ENCODE measurements at places on chromosomes 5 and 9.

- no peak for DNase-seq
Measured at GRCh38 chr5:109247986-109248385, 161.8 kb downstream of the PJA2 start.

DNA sequence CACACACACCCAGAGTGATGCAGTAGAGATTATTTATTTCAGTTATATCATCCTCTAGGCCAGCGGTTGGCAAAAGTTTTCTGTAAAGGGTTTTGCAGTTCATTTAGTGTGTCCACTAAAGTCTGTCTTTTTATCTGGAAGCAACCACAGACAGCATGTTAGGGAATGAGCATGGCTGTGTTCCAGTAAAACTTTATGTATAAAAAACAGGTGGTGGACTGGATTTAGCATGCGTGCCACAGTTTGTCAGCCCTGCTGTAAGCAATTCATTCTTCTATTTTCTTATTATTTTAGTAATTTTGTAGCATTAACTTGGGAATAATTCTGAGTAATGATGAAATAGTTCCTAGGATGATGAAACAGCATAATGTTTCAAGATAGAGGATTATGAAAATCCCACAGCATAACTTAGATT lies 51.7 kb downstream of the CCNH start:
- no peak for DNase-seq

GRCh38 chr5:67014957-67015400 lies 181.6 kb downstream of the CD180 start:
- no peak for DNase-seq

DNA sequence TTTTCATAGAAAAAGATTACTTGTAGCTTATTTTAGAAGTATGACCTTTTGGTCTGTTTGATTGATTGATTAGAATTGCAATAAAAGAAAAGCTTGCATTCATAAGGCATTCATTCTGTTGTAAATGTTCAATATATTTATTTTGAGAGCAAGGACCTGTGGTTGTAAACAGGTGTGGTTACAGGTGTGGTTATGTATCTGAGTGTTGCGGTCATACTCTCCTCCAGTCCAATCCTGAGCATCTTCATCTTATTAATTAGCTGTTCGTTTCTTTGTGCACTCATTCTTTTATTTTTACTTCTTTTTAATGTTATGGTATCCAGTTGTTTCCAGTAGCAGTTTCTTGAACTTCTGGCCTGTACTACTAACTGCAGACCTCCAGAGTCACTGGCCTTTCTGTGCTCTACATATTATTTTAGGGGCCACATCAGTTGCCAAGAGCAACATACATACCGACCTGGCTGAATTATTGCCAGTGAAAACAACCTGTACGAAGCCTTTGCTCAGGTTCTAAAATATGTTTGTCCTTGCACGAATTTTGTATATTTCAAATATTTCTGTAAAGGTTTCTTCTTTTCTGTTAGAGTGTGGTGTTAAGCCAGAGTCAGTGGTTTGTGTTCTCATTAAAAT lies 128.7 kb downstream of the CDC42SE2 start:
- DNase-seq, result no peak

DNA sequence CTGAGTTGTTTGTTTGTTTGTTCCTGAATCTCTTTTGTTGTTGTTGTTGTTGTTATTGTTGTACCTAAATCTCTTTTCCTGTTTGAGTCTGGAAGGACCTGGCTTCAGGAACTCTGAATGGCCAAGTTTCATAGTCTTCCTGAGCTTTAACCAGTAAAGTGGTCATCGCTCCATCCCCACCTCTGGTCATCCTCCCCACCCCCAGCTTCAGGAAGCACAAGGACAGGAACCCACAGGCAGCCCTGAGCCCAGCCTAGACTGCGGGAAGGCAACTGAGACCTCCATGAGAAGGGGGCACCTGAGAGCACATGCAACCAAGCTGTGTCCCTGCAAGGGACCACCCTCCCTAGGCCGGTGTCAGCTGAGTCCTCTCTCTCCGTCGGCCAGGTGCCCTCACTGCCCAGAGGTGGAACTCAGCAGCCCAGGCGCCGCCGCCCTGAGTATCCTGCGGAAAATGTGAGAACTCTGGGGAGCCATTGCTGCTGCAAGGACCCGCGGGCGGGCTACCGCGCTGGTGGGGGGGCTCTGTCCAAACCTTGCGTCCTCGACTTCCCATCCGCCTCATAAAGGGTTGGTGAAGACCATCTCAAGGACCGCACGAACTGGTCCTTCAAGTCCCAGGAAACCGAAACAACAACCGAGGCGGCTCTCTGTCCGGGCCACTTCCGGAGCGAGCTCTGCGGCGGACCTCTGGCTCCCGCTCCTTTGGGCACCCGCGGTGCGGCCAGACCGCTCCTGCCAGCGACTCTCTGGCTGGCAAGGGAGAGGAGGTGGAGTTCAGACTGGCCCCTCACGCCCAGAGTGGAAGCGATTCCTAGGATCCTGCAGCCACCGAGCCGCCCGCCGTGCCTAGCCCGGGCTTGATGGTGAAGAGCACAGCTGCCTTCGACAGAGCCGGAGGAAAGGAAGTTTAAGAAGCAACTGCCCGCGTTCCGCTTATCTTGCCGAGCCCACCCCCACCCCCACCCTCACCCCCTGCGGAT lies 4.2 kb downstream of the BARX1 start:
- no peak for DNase-seq

DNA sequence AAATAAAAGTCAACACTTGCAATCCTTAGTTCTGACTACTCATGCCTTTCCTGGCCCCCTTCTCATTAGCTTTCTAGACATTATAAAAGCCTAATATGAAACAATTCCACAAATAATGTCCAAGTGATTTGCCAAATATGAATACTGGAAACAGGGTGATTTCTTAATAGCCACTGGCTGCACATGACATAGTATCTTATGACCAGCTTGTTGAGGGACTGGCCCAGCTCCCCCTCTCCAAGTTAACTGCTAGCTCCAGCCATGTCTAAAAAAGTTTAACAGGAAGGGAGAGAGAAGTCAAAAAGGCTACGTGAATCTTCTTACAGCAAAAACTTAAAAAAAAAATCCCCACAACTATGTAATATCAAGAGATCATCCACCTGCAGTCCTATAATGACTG lies 1.5 kb downstream of the CERT1 start:
- DNase-seq, result no peak

DNA sequence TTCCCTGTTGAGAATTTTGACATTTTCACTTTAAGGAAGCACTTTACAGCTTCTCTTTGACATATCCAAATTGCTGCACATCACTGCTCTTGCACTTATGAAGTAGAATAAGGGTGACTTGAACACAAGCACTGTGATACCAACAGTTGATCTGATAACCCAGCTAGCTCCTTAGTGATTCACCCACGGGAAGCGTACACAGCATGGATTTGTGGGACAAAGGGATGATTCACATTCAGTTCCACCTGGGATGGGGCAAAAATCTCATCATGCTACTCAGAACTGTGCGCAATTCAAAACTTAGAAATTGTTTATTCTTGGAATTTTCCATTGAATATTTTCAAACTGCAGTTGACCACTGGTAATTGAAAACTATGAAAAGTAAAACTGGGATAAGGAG lies 1565.5 kb upstream of the CDH9 start:
- DNase-seq, result no peak

DNA sequence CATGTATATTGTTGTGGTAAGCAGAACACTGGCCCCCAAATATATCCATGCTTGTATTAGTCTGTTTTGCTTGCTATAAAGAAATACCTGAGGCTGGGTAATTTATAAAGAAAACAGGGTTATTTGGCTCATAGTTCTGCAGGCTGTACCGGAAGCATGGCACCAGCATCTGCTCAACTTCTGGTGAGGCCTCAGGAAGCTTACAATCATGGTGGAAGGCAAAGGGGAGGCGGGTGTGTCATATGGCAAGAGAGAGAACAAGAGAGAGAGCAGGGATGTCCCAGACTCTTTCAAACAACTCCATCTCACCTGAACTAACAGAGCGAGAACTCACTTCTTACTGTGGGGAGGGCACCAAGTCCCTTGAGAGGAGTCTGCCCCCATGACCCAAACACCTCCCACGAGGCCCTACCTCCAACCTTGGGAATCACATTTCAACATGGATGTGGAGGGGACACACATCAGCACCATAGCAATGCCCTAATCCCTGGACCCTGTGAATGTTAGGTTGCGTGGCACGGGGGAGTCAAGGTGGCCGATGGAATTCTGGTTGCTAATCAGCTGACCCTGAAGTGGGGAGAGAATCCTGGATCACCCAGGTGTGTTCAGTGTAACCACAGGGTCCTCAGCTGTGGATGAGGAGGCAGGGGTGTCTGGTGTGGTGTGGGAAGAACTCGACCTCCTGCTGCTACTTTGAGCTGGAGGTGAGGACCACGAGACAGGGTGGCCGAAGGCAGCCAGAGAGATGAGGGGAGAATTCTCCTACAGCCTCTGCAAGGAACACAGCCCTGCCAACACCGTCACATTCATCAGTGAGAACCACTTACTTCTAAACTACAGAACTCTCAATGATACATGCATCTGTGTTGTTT lies 172.8 kb downstream of the AUH start:
- no peak for DNase-seq

All from naive thymus-derived CD4-positive, alpha-beta T cell (primary cell).